ENCODE measurements at places on chromosomes 16 and 17.

GRCh38 chr17:34645594-34645993, 66.2 kb downstream of the TMEM132E start:
- DNase-seq: no peak

DNA sequence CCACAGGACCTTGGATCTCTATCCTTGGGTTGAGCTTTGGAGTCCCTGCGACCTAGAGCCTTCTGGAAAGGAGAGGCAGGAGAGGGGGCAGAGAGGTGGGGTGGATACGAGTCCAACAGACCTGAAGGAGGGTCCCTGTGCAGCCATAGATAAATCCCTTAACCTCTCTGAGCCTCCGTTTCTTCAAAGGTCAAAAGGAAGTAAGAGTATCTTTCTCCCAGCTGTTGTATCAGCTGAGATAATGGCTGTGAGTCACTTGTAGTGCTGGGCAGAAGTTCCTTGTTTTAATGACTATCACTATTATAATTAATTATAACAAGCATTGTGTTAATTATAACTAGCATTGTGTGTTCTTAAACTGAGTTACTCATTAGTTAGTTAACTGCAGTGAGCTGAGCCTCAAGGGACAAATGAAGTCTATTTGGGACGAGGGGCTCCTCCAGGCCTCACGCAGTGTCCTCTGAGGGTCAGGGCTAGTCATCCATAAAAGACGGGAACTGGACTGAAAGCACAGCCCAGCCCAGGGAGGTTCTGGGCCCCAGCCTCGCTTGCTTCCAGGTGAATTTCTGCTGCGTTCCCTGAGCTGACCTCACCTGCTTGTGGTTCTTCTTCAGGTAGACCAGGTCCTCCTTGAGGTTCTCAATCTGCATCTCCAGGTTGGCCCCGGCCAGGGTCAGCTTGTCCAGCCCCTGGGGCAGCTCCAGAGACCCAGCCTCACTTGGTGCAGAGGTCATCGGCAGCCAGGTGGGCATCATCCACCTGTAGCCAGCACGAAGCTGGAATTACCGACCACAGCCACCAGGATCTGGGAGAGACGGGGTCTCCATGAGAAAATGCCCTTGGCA, 5.7 kb upstream of the KRT17 start:
- DNase-seq: no peak

DNA sequence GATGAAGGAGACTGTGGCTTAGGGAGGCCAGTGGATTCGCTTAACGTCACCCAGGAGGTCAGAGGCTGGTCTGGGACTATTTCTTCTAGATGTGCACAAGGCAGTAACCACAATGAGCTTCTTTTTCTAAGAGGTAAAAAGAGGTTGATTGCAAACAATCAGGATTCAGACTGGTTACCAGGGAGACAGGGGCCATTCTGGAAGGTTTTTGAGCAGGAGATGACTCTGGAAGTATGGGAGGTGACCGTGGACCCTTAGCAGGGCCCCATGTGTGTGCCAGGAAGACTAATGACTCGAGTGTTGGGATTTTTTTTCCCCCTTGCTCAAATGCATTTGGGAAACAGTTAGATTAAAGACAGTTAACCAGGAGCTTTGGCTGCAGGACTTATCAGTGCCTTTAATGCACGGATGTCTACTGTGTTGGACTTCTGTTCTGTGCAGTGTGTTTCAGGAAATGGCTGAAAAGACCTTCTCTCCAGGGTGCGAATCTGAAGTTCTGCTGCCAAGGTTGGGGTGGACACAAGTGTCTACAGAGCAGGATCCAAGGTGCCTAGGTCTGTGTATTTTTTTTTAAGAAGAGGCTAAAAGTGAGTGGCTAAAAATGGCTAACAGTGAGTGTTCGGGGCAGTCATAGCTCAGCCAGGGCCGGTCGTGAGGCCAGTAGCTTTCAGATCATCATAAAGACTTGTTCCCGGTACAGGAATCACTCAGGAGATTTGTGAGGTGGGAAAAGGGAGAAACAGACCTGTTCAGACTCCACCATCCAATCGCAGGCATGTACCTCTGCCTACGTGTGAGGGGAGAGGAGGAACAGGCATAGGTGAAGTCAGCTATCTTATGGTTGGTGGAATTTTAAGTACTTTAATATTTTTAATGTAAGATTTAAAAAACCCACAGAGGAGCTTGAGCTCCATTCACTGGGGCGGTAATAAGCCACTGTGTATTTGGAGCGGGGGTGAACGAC, 82.3 kb upstream of the CIBAR2 start:
- no peak for DNase-seq

GRCh38 chr16:81885976-81886586, 107.0 kb downstream of the PLCG2 start:
- no peak for DNase-seq

DNA sequence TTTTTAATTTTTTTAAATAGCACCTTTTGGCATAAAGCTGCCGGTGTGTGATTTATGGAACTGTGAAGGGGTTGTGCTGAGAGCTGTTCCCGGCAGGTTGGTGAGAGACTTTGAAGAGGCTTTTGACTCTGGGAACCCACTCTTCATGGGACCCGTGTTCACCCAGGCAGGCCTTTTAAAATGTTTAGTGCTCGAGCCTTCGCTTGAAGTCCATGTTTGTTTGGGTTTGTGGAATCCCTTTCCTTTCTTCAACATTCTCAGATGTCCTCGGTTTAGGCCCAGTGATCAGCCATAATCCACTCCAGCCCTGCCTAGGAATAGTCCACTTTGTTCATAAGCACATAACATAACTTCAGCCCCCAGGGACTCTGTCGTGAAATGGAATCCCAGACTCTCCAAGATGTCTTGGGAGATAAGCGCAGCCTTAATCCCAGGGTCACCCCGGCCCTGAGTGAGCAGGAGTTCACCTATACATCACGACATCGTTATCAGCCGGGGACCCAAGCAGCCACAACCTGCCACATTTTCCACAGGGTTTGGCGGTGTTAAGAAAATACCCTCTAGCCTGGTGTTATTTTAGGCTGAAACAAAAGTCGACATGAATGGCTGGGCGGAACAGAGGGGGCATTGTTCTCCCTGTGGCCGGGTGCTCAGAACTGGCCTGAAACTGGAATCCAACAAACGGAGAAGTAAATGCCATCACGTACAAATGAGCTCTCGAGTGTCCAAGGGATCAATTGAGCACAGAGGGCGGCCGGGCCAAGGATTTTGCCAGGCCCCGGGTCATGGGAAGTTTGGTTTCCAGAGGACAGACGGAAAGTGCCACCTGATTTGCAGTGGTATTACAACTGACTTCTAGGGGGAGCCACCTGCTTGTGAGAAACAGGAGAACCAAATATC, 145.7 kb upstream of the IRX3 start:
- no peak for DNase-seq

DNA sequence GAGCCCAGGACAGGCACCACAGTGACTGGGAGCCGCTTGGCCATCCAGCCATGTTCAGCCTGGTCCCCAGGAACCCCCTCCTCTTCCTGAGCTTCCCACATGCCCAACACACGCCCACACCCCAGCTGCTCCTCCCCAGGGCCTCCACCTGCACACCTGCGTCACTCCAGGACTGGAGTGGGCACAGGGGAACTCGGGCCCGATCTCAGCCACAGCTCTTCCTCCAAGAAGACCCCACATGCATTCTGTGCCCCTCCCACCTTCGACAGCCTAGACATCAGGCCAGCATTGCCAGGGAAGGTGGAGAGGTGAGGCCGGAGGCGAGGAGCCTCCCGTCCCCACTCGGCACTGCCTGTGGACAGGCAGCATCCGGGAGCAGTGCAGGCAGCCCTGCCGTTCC, 6.0 kb upstream of the VASN start:
- no peak for DNase-seq

DNA sequence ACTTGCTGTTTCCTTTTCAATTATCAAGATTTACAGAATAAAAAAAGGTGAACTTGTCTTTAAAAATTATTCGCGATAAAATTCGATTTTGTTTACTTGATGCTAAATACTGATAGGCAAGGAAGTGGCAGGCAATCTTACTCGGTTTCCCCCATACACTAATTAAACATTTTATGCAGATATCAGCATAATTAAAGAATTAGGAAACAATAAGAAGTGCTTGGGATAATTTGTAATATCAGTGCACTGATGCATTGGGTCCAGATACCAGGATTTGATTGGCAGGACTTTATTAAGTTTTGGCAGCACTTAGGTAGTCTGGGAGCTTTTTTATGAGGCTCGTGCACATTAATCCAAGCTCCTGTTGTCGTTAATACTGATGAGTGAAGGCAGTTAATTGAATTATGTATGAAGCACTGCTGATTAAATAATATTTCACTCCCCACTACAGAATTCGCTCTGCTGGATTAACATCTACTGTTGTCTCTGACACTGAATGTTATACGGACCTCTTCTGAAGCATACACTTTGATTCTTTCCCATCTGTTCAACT, 165.6 kb downstream of the CA10 start:
- no peak for DNase-seq

GRCh38 chr17:68197091-68197996, 50.5 kb upstream of the AMZ2 start:
- no peak for DNase-seq

Data from DMS 273 treated with DMSO at 0.1 percent for 48 hours (cell line).